Stimulated activated CD4-positive, alpha-beta T cell treated with anti-CD3 and anti-CD28 coated beads, Interleukin-15, amount 100 ng/mL, for 1 hour (primary cell): ENCODE measurements at places on chromosomes 12 and 14.

DNA sequence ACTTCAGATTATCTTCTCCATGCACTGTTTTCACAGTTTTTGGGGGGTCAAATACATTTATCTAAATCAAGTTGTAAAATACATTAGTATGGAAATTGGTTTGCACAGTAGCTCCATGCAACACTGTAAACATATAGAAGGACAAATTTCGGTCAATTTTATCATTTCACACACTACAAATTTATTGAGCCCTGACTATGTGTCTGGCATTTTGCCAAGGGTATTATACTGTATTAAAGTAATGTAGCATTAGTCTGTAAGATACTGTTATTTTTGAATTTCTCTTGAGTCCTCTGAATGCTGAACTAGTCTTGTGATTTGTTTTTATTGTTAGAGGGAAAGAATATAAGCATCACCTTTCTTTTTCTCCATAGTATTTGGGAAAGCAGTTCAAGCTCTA lies 1.3 kb downstream of the RAD9B start:
- DNase-seq: no peak

DNA sequence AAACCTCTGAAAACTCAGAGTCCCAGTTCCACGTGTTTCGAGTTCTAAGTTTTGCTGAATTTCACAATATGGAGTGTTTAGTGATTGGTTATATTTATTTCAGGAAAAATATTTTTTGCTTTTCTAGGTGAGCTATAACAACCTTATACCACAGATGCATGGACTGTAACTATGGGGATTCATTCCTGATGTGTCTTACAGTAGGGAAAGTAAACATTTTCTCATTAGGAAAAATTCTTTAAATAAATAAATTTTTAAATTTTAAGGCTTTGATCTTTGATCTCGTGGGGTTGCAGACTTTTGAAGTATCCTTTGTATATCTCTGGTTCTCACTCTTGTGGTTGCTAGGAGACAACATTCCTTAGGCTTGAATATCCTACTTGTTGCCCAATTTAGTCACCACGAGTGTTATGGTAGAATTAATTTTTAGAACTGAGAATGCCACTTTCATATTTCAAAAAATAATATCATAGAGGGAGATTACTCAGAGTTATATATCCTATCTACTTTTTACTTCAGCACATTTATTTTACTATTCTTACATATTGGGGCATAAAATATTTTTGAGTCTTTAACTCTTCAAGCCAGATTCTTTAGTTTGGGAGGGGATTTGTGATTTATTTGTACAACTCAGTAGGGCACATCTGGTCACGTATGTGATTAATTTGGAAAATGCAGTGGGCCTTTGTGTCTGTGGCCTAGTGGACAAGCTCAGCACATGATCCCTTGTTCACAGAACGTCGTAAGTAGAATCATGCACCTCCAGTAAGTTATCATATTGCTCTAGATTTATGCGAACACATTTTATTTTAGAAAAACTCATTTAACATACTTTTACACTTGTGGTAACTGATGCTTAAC lies 224.0 kb downstream of the TTC6 start:
- DNase-seq: no peak

- no peak for DNase-seq
These were observed 58.3 kb downstream of the CAND1 start for GRCh38 chr12:67327466-67327865.

GRCh38 chr12:49331380-49332222 lies 5.4 kb downstream of the C1QL4 start:
- DNase-seq: no peak

GRCh38 chr14:101521978-101522377 lies 39.3 kb upstream of the DIO3 start:
- no peak for DNase-seq

DNA sequence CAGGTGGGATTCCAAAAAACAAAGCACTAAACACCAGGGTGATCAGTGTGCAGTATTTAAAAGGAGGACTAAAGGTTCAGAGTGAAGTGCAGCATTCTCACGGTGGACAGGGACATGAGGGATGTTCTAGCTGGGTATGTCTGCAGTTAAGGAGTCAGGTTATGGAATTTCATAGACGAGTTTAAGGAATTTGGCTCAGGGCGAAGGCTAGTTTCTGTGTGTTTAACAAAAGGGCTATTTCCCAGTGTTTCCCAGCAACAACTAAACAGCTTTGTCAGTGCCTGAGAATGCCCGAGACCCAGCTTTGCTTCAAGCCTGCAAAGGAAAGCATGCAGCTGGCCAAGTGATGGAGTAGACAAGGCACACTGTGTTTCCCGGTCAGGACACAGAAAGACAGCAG lies 7.0 kb downstream of the KRT1 start:
- DNase-seq: no peak

- DNase-seq: no peak
These were observed 17.7 kb downstream of the MDM2 start for GRCh38 chr12:68825569-68826217.

GRCh38 chr14:70188659-70189455 lies at the start of gene SLC8A3:
TSS of gene SLC8A3 (minus strand) at chr14:70188951. CDS start at chr14:70168422, 20,529 bp downstream.
- no peak for DNase-seq

- no peak for DNase-seq
These were observed 122.5 kb upstream of the MAP1LC3B2 start for GRCh38 chr12:116436561-116437249.

- DNase-seq: no peak
These were observed 54.3 kb upstream of the LRTM2 start for GRCh38 chr12:1766110-1766509.

DNA sequence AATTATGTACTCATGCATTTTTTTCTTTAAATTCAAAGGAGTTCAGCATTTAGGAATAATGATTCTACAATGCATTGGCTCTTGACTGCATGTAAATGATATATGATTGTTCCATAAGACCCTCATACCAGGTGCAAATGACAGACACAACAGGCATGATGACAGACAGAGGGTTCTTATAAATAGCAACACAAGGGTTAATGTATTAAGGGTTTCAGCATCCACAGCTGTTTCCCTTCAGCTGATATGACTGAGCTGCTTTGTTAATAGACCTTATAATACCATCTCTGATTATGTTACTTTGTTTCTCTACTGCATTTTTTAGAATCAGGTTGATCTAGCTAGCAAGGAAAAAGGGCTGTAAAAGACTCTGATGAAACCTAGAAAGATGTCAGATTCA lies 90.8 kb upstream of the TMTC2 start:
- DNase-seq: no peak

DNA sequence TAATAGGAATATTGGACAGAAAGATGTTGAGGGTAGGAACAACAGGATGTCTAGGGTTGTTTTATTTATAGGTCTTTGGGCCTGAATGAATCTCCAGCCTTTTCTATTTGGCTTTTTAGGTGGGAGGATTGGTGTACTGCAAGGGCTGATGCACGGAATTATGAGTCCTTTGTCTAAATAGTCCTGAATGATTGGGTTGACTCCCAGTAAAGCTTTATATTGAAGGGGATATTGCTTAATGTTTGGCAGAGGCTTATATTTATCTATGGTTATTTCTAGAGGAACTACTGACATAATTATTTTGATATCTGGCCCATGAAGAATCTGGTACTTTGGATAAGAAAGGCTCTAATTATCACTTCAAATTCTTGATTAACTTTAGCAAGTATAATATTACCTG lies 253.6 kb upstream of the AVPR1A start:
- DNase-seq: no peak

DNA sequence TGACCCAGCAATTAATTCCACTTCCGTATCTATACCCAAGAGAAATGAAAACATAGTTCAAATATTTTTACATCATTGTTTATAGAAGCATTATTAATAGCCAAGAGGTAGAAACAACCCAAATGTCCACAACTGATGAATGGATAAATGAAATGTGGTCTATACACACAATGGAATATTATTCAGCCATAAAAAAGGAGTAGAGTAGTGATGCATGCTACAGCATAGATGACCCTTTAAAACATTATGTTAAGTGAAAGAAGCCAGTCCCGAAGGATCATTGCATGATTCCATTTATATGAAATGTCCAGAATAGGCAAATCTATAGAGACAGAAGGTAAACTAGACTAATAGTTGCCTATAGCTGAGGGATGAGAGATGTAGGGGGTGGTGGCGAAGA lies 29.3 kb downstream of the TGFB3 start:
- DNase-seq: no peak
